ENCODE measurements at places on chromosomes 13 and 19. TPM values are rescaled to one million over a fixed set of nuclear protein-coding genes. Genes with fewer than 3 reads are reported as not detected.

MIPEP gene
- total RNA-seq: 23.8 TPM

PSG11 gene
- not detected for total RNA-seq

AKT2 gene
- 60.1 TPM for total RNA-seq

LYPD3 gene
- total RNA-seq: 18.9 TPM

HIF3A gene
- total RNA-seq: not detected

S1PR5 gene
- 27.2 TPM for total RNA-seq

SLC7A9 gene
- total RNA-seq: not detected

PGLYRP1 gene
- total RNA-seq: not detected

SIGLEC9 gene
- not detected for total RNA-seq

FSTL3 gene
- total RNA-seq: 259 TPM

LILRA1 gene
- not detected for total RNA-seq

FXYD5 gene
- total RNA-seq: 145 TPM

C19orf85 gene
- total RNA-seq: not detected

SIGLEC12 gene
- not detected for total RNA-seq

ATP4B gene
- not detected for total RNA-seq

C19orf38 gene
- 0.39 TPM for total RNA-seq

KIR3DL2 gene
- total RNA-seq: not detected

CNMD gene
- total RNA-seq: not detected

C13orf42 gene
- total RNA-seq: not detected

FCHO1 gene
- total RNA-seq: 1.4 TPM

DCUN1D2 gene
- total RNA-seq: 4.1 TPM

NLRP9 gene
- total RNA-seq: not detected

KIR3DL1 gene
- total RNA-seq: not detected

HPN gene
- total RNA-seq: 2.7 TPM

SYT3 gene
- total RNA-seq: not detected

SUPT5H gene
- total RNA-seq: 55.0 TPM

KLK6 gene
- total RNA-seq: 0.11 TPM

GPR4 gene
- total RNA-seq: not detected

GRK1 gene
- not detected for total RNA-seq

ZNF439 gene
- 0.19 TPM for total RNA-seq

B3GNT3 gene
- 13.7 TPM for total RNA-seq

CBY2 gene
- total RNA-seq: not detected

SHANK1 gene
- total RNA-seq: 0.04 TPM

LHB gene
- not detected for total RNA-seq

RDH8 gene
- not detected for total RNA-seq
